ENCODE measurements at places on chromosomes 16 and 17.

GRCh38 chr17:74858672-74859458 lies 820 bp downstream of the GRIN2C start:
- no peak for DNase-seq

- DNase-seq, result peak; percentile 96
Measured at GRCh38 chr17:44543213-44543904, 13.9 kb upstream of the FZD2 start.

- no peak for DNase-seq
Measured at GRCh38 chr17:27547301-27547683, 83.7 kb upstream of the LGALS9 start.

- DNase-seq, result no peak
Measured at GRCh38 chr17:32276171-32276601, 10.6 kb downstream of the RHBDL3 start.

DNA sequence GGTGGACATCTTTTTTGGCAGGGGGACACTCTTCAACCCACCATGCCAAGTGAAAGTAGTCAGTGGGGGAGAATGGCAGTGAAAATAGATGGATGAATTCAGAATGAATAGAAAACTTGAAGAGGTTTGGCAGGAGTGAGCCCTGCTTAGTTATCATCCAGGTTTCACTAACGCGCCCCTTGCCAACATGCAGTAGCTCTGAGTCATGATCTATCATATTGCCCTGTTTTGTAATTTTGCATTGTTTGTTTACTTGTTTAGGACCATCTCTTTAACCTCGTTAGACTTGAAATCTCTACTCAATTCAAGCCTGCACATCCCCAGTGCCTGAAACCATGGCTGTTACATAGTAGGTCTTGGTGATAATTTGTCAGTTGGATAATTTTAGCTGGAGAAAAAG lies 116.7 kb downstream of the RBFOX1 start:
- no peak for DNase-seq

Measured in fibroblast of lung (primary cell).